Activated T-cell treated with anti-CD3 and anti-CD28 coated beads for 1 hour (primary cell): ENCODE measurements at places on chromosomes 11 and 22.

DNA sequence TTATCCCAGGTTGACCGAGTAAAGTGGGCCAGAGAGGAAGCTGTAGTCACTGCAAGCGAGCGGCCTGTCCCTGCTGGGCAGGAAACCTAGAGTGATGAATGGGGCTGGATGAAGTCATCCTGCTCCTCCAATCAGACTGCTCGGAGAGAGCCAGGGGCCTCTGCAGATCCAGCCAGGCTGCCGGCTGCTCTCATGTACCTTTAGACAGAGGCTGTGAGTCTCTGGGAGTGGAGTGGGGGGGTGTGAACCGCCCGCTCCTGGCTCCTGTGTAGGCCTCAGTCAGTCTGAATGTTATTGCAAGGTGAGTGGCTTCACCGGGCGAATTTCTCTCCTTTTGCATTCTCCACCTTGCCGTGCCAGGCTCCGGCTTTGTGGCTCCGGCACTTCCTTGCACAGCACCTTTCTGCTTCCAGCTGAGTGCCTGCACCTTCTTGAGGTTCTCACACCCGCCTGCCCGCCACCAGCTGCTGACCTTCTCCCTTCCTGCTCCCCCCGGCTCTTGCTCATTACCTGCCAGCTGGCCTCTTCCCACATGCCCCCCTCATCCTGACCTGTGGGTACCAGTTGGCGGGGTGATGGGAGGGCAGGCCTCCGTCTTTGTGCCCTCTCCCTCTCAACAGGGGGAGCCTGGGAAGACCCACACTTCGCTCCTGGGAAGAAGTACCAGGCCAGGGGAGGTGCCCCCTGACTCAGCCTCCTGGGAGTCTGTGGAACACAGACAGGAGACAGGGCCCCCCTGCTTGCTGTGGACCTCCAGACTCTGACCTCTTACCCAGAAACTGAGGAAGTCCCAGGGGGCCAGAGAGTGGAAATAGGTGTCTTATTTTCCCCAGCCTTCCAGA is 79.9 kb downstream of the GRAMD1B start:
- DNase-seq = no peak

DNA sequence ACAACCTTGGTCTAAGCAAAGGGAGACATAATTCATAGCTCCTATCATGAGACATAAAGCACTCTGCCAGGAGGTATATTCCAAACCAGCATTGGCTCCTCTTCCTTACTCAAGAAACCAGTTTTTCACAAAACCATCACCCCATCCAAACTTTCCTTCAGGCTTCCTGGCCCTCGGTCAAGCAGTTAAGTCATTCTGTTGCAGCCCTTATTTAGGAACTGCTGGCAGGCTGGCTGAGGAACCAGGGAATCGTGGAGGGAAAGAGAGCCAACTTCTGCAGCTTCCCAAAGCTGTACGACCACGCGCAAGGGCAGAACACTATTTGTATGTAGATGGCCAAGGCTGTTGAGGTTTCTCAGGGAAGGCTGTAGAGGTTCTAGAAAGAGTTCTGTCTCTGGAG is 680 bp downstream of the IFT46 start:
- no peak for DNase-seq

DNA sequence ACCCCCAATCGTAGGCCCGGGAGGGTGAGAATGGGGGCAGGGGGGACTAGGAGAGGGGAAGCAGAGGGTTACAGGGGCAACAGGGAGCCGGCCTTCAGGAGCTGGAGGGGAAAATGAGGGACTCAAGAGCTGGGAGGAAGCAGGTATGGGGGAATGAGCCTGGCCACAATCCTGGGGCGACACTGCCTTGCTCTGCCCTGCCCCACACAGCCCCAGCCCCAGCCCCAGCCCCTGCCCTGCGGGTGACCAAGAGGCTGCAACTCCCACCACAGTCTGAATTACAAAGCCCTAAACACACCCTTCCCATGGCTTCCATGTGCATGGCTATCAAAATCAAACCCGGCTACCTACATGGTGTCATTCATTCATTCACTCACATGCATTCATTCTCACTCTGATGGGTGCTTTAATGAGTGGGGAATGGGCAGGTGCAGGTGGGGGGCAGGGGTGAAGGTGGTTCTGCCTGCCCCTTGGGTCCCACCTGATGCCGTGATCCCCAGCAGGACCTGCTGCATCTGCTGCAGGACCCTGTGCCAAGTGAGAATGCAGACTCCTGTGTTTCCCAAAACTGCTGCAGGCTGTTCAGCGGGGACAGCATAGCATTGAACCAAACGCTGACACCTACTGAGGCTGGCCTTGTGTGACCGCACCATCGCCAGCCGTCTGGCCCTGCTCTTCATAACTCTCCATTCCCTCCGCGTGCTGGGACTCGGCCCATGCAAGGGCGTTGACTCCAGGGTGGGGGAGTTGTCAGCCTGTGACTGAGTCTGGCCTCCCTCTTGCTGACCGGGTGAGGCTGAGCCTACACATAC is 9.5 kb upstream of the LINC01488 start:
- DNase-seq = no peak

- no peak for DNase-seq
These were observed 514 bp upstream of the AMBRA1 start for GRCh38 chr11:46594374-46594700.

DNA sequence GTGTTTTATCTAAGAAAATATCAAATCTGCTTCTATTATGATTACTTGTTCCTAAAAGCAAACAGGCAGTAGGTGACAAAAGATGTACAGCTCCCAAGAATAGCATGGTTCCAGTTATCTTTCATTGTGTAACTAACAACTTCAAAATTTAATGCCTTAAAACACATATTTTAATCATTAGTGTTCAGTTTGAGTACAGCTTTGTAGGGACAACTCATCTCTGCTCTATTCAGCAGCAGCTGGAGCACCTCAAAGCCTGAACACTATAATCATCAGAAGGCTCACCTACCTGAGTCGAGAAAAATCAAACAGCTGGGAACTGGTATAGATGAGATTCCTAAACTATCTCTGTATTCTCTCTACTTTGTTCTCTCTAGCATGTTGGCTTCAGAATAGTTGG is 24.3 kb upstream of the OR5B12 start:
- DNase-seq = no peak

DNA sequence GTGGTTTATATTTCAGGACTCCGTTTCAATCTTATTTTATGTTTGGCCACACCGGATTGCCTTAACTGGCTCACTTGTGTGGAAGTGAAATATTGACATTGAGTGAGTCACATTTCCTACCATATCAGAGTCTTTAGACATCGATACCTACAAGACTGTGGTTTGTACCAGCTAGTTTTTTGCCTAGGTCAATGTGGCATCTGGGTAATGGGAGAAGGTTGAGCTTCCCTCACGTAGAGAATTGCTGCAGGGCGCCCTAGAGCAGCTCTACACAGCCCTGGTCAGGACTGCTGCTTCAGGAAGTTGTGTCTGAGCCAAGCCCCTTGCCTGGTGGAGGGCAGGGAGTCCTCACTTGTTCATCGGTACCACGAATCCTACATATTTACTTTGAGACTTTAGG is 1.6 kb downstream of the GRAMD1B start:
- DNase-seq = no peak

DNA sequence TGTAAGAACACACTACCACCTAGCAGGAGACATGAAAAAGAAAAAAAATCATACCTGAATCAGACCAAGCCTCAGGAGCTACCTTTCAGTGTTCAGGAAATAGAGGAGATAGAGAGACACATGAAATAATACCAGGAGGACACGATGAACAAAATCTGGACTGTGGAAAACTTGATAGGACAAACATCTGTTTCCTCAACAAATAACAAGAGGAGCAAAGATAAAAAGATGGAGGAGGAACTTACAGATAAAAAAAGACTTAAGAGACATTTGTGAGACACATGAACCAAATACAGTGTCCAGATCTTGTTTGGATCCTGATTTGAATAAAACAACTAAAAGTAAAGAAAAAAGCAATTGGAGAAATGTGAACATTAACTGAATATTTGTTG is 12.4 kb upstream of the KCNE3 start:
- DNase-seq = no peak

DNA sequence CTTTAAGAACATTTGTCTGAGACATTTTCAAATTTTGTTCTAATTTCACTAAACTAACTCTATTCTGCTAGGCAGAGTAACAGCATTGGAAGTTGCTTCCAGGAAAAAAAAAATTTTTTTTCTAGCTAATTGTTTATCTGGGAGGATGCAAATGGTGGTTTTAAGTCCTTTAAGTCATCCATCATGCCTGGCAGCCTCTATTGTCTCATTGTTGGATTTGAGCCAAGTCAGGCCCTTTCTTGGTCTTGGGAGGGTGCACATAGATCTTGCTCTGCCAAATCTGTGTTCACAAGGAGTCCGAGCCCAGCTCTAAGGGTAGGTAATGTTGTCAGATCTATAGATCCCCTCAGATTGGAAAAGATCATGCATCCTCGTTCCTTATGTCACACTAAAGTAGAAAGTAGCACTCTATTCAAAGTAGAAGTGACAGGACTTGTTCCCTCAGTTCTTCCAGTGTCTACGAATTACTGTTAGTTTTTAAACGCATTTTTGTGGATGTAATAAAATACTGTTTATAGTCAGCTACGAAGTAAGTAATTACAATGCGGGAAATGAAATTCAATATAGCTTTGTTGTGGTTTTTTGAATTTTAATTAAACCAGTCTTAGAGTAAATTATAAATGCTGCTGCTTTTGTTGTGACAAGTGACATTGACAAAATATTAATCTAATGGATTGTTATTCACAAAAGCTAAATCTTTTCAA is 166.0 kb upstream of the RASSF10 start:
- no peak for DNase-seq

DNA sequence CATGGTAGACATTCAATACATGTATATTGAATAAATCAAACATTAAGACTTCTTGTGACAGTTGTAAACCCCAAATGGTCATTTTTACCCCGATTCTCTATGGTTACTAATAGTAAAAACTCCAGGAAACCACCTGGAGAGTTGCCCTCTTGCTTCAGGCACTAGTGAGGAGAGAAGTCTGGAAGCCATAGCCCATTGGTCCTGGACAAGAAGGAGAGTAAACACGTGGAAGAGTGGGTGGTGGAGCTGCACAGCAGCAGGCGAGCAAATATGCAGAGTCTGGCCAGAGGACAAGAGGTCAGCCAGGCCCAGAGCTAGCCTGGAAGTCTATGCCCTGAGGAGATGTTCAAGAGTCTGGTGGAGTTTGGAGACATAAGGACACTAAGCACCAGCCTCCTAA is 17.7 kb downstream of the DCHS1 start:
- DNase-seq = no peak

DNA sequence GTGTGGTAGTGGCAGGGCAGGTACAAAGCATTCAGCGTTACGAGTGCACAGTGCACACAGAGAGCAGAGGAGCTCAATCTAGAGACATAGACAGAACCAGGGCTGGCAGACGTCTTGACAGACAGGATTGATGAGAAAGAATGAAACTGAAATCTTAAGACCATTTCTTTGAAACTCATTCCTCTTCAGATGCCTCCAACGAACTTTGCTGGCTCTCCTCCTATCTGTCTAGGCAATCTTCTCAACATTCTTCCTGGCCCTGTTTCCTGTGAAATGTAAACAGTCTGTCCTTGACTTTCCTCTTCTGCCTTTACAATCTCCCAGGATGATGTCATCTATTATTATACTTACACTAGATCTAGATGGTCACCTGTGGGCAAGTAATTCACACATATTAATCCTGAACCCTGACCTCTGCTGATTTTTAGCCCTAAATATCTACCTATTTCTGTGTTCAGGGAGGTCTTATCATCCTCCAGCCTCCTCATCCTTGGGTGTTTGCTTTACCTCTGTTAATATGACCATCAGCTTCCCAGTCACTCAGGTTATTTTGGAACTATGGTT is 119.5 kb downstream of the ENTHD1 start:
- DNase-seq = no peak

- DNase-seq = no peak
These were observed 3.9 kb downstream of the FRMD8 start for GRCh38 chr11:65390099-65390941.

DNA sequence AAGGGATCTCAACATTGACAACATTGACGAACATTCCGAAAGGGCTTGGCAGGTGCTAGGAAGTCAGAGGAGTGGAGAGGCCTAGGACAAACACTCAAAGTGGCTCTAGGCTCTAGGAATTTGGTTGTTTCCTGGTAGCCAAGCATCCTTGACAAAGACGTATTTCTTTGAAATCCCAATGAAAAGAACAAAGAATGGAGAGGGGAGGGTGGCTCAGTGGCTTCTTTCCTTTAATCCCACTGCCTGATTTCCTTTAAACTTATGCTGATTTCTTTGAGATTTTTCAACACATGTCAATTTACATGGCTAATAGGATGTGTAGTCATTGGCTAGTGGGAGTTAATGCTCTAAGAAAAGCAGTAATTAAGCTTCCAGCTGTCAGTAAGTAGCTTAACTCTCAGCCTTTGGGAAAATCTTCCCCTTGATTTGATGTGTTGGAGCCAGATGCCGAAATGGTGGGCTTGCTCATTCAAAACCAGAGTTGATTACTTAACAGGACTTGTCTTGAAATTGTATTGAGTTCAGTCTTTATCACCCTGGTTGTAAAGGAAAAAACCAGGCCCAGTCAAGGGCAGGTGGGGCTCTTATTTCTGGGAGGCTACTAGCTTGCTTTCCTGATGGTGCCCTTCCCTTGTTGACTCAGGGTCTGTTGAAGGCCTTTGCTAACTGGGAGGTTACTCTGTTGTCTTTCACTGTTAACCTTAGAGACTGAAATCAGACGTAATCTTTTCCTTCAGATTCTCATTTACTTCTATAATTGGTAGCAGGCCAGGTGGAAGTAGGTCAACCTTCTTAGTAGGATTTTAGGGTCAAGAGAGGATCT is 44.6 kb upstream of the SORL1-AS1 start:
- no peak for DNase-seq

DNA sequence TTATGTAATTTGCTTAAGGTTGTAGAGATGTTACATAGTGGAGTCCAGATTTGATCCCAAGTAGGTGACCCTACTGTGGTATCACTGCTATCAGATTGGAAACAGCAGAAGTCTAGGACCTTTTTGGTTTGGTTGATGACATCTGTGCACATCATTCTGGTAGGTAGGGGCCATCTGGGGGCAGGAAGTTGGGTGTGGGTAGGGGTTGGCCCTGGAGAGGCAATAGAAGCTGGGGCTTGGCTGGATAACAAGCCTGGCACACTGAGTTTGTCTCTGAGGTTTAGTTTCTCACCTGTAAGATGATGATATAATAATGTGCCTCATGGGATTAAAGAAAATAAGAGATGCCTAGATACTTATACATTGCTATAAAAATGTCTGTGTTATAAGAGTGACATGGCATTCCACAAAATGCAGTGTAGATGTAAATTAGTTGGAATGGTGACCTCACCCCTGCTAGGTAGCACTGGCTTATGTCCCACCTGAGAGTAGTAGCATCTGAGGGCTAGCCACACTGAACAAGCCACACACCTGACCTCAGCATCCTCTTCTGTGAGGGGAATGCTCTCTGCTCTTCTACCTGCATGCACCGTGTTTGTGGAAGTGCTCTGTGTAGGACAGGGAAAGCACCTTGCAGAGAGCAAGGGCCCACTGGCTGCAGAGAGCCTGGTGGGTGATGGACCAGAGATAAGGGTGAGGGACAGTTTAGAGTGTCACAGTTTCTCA is 36.9 kb downstream of the PTPRJ start:
- DNase-seq = no peak
